ENCODE measurements at places on chromosomes 6 and 20.

- DNase-seq, result no peak
Measured at GRCh38 chr20:47544240-47544639, 42.6 kb downstream of the NCOA3 start.

DNA sequence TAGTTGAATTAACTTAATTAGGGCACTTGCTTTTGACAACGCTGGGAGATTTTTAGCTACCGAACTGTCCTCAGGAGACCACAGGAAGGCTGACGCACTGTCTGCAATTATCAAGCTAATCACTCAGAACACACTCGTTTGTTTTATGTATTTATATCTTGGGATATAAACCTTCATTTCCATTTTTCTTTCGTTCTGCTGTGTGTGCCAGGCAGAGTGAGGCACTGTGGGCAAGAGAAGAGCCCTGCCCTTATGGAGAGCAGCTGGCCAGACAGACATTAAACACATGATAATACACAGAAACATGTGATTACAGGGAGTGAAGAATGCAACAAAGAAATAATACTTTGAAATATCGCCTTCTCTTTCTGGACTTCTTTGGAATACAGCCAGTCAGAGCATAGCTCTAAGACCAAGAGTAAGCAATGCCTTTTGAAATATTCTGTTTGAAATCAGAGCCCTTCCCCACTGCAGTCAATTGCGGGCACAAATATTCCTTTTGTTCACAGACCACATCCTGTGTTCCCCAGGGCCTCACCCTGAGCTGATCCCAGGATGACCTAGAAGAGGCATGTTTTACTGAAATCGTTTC lies 96.8 kb downstream of the ANKRD60 start:
- DNase-seq, result no peak

- DNase-seq, result no peak
Measured at GRCh38 chr6:88492824-88493223, 326.7 kb upstream of the CNR1 start.

DNA sequence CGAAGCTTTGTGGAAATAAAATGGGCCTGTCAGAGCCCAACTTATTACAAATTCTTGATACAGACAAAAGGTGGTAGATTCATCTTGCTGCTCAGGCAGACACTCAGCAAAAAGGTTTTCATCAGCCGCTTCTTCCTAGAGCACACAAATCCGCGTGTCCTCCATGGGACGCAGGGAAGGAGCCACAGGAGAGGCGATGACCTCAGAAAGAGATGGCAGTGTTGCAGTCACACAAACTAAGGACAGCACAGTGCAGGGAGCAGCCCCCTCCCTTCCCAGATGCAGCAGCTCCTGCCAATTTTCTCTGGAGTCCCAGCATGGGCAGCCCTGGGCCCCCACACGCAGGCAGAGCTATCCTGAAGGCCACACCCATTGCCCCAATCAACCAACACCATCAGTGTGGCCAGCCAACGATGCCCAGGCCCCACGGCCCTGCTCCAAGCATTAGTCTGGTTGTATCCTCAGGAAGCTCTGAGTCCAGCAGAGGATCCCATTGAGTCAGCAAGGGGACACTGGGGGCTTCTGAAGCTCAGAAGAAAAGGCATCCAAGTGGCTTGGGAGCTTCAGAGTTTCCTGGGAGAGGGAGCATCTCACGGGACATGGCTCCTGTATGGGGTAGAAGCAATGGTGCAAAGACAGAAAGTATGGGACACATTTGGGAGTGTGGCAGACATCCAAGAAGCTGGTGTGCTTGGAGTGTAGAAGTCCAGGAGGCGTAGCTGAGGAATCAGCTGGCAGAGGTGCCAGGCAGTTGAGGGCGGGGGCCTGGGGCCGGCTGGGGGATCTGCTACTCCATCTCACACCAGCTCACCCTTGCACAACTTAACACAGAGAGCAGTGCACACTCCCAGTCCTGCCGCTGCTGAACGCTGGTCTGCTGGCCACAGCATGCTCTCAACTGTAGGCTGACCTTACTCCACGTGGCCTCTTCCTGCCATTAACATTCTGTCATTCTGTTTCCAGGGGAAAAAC lies 142.1 kb upstream of the CST7 start:
- DNase-seq, result no peak

- no peak for DNase-seq
Measured at GRCh38 chr20:10705801-10706459, 32.1 kb upstream of the JAG1 start.

Measured in CD4-positive, alpha-beta T cell treated with Interleukin-21 for 1 hour (primary cell).